ENCODE measurements at places on chromosomes 3 and 15. TPM values are rescaled to one million over a fixed set of nuclear protein-coding genes. Genes with fewer than 3 reads are reported as not detected.

DNA sequence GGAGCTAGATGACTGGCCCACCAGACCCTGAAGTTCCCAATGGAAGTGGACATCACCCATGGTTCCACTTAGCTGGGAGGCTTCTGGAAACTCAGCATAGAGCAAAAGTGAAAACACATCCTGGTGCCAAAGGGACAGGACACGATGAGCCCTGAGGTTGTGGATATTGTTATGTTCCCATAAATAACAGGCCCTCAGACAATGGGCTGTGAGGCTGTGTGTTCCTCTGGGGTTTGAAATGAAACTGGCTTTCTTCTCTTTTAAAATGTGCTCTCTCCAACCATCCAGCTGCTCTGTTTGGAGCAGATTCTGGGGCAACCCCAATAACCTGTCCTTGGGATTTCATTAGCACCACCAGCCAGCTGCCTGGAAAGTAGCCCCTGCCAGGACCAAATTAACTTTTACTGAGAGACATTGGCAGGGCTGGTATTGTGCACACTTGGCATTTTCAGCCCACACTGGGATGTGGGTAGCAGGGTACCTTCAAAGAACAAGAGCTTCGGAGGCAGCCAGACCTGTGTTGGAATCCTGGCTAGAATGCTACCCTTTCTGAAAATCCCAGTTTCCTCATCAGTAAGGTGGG lies 97.5 kb downstream of the DNAJB8 start:
- H3K27ac ChIP-seq = no peak overlapping the region
- no peak for DNase-seq

DNA sequence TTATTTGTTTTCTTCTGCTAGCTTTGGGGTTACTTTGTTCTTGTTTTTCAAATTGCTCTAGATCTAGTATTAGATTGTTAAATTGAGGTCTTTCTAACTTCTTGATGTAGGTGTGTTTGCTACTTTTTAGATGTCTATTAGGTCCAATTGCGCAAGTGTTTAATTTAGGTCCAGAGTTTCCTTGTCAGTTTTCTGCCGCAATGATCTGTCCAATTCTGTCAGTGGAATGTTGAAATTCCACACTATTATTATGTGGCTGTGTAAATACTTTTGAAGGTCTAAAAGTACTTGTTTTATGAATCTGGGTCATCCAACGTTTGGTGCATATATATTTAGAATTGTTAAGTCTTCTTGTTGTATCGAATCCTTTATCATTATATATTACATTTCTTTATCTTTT lies 324.4 kb upstream of the SGO1 start:
- H3K27ac ChIP-seq = no peak overlapping the region
- H3K4me1 ChIP-seq = no peaks in the 10 kb centered on the region
- no peak overlapping the region for H3K4me3 ChIP-seq
- H3K36me3 ChIP-seq = peaks cover 2% of the 10 kb centered on the region

- no peak overlapping the region for H3K4me3 ChIP-seq
- H3K4me1 ChIP-seq = no peaks in the 10 kb centered on the region
- H3K27me3 ChIP-seq = peaks cover 31% of the 10 kb centered on the region
- DNase-seq = no peak
- no peak overlapping the region for H3K27ac ChIP-seq
Observed at GRCh38 chr3:160707187-160707794, 30.3 kb downstream of the ARL14 start.

GRCh38 chr15:63755162-63755561 lies 78.6 kb downstream of the HERC1 start:
- no peak for DNase-seq
- peaks cover 4% of the 10 kb centered on the region for H3K36me3 ChIP-seq
- peaks cover 2% of the 10 kb centered on the region for H3K4me1 ChIP-seq
- no peaks in the 10 kb centered on the region for H3K27me3 ChIP-seq
- no peak overlapping the region for H3K4me3 ChIP-seq
- no peak overlapping the region for H3K27ac ChIP-seq

GRCh38 chr3:171775943-171776342 lies 34.3 kb downstream of the PLD1 start:
- no peak for DNase-seq
- no peak overlapping the region for H3K4me3 ChIP-seq
- H3K4me1 ChIP-seq = no peaks in the 10 kb centered on the region

DNA sequence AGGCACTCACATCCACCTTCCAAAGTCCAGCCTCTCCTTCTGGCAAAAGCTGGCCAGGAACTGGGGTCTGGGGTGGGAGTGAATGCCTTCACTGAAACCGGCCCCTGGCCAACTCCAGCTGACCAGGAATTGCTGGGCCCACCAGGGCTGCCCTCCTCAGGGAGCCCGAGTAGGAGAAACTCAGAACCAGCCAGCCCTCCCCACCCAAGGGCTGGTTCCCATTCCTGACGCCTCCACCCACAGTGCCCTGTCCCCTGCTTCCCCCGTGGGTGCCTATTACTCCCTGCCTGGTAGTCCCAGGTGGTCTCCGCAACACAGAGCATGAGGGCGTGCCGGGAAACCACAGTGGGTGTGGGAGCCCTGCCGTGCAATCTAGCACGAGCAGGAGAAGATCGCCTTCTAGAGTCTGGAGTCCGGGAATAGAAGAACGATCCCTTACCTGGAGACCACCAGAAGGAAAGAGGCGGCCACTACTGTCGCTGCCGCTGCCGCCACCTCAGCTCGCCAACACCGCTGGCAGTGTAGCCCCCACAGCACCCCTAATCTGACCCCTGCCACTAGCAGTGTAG lies 178.8 kb downstream of the POTEB3 start:
- no peaks in the 10 kb centered on the region for H3K4me1 ChIP-seq
- no peak overlapping the region for H3K27ac ChIP-seq
- no peak overlapping the region for H3K4me3 ChIP-seq
- no peaks in the 10 kb centered on the region for H3K27me3 ChIP-seq
- no peaks in the 10 kb centered on the region for H3K36me3 ChIP-seq

DNA sequence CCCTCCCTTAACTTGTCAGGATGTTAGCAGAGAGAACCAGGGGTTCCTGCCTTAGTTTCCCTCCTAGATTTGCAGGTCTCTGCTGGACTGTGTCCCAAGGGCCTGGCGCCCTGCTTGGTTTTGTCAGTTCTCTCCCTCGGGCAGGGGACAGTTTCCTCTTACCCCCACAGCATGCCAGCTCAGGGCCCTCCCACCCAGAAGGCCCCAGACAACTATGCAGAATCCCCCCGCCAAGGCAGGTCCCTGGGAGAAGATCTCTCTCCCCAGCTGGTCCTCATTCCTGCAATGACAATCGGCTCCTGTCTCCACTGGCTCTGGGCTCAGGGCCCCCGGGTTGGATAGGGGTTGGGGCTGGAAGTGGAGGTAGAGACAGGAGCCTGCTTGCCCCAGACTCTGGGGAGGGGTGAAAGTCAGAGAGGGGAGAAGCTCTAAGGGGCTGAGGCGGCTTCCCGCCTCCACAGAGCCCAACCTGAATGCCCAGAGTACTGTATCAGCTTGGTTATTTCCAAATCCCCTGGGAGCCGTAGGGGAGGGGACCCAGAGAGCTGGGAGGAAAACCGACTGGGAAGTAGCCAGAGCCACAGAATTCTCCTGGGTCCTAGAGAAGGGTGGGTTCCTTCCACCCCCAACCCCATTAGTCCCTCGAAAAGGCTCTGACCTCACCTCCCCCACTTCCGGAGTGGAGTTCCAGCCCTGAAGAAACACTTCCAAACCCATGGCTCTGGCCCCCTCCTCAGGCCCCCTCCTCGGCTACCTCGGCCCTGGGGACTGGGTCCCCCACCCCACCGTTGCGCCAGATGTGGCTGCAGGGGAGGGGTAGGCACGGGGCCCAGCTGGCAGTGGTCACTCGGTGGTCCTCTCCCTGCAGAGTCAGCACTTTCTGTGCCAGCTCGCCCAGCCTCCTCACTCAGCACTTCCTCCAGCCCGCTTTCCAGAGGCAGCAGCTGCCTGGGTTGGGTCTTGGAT lies 3.8 kb upstream of the LOXL1 start:
- peaks cover 16% of the 10 kb centered on the region for H3K36me3 ChIP-seq
- DNase-seq = no peak
- H3K4me3 ChIP-seq = no peak overlapping the region
- peak overlapping the region; percentile 81 for H3K27ac ChIP-seq
- H3K4me1 ChIP-seq = peaks cover 53% of the 10 kb centered on the region

GRCh38 chr3:32877598-32877997 lies 59.8 kb downstream of the TRIM71 start:
- H3K27me3 ChIP-seq = peaks cover 25% of the 10 kb centered on the region
- no peak overlapping the region for H3K27ac ChIP-seq
- H3K36me3 ChIP-seq = no peaks in the 10 kb centered on the region
- no peak overlapping the region for H3K4me3 ChIP-seq

GRCh38 chr15:33328106-33328505 lies 17.3 kb downstream of the RYR3 start:
- peaks cover 15% of the 10 kb centered on the region for H3K27me3 ChIP-seq
- no peaks in the 10 kb centered on the region for H3K36me3 ChIP-seq
- H3K27ac ChIP-seq = no peak overlapping the region
- H3K4me3 ChIP-seq = no peak overlapping the region
- DNase-seq = no peak

- peaks cover 3% of the 10 kb centered on the region for H3K36me3 ChIP-seq
- H3K27ac ChIP-seq = no peak overlapping the region
- DNase-seq = no peak
Observed at GRCh38 chr3:160980740-160981139, 124.4 kb downstream of the B3GALNT1 start.

GRCh38 chr15:80977627-80978036 lies 12.0 kb downstream of the MESD start:
- peaks cover 43% of the 10 kb centered on the region for H3K4me1 ChIP-seq
- no peak overlapping the region for H3K4me3 ChIP-seq

DNA sequence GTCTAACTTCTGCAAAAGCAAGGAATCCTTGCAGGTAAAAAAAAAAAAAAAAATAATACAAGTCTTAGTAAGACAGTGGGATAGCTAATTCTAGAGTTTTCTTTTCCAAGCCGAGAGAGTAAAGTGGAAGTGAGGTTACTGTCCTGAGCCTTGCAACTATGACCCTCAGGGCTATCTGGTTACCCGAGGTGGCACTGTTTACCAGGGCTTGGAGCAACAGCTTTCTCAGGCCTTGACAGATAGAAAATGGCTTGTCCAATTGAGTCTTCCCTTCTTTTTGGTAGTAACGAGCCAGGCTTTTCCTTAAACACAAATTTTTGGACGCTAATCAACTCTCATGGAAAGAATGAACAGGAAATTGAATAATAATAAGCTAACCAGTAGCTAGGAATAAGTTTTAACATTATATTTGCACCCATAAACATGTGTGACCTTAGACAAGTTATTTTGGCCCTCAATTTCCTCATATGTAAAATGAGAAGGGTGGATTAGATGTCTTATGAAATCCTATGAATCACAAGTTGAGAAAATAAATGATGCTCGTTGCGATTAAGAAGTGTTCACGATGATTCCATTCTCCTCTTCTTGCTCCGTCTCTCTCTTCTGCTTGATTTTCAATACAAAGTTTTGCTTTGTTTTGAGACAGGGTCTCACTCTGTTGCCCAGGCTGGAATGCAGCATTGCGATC lies 236.9 kb upstream of the KBTBD8 start:
- H3K27ac ChIP-seq = no peak overlapping the region
- no peaks in the 10 kb centered on the region for H3K4me1 ChIP-seq
- H3K27me3 ChIP-seq = no peaks in the 10 kb centered on the region
- no peaks in the 10 kb centered on the region for H3K36me3 ChIP-seq

DNA sequence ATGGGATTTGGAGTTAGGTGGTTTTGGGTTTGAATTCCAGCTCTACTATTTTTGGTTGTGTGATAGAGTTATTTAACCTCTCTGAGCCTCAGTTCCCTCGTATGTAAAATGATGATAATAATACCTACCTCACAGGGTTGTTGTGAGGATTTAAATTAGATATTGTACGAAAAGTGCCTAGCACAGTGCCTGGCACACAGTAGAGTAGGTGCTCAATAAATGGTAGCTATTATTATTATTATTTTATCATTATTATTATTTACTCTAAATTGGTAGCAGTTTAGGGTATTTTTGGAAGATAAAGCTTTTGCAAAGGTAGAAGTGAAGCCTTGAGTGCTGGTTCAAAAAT lies 1.3 kb upstream of the AP2M1 start:
- H3K4me3 ChIP-seq = no peak overlapping the region
- peaks cover 25% of the 10 kb centered on the region for H3K4me1 ChIP-seq
- H3K27ac ChIP-seq = no peak overlapping the region
- H3K27me3 ChIP-seq = no peaks in the 10 kb centered on the region

The DUOX1 gene
- 0.74 TPM for total RNA-seq

The EHD4 gene
- 45.0 TPM for total RNA-seq

The RHOV gene
- 0.53 TPM for total RNA-seq

The KLHL6 gene
- 63.5 TPM for total RNA-seq

The NKTR gene
- total RNA-seq = 65.9 TPM

The HYAL1 gene
- 0.14 TPM for total RNA-seq

The ASB14 gene
- not detected for total RNA-seq

Measured in activated CD4-positive, alpha-beta memory T cell treated with anti-CD3 and anti-CD28 coated beads for 36 hours (primary cell).